SHP77 treated with DMSO at 0.1 percent for 48 hours (cell line): ENCODE measurements at places on chromosomes 5 and 9.

DNA sequence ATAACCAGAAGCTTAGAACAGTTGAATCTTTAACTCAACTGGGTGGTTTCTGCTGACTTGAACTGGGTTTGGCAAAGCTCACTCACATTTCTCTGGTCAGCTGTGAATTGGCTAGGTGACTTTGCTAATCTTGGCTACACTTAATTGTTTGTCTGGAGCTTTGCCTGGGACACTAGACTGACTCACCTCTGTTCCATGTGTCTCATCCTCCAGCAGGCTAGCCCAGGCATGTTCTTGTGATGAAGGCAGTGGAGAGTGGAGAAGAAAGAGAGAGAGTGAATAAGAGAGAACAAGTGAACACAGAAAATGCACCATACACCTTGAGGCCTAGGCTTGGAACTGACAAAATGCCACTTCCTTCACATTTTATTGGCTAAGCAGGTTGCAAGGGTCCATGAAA lies 32.6 kb downstream of the SPATA31D1 start:
- DNase-seq, result no peak

DNA sequence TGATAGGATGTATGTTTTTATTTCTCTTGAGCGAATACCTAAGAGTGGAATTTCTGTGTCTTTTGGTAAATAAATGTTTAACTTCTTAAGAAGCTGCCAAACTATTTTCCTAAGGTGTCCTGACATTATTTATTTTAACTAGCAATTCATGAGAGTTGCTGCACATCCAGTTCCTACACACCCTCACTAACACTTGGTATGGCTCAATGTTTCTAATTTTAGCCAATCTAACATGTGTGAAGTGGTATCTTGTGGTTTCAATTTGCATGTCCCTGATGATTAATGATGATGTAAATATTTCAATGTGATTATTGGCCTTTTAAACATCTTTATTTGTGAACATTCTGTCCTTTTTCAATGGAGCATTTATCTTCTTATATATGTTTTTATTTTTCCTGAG lies 2095.5 kb upstream of the C9orf72 start:
- no peak for DNase-seq

DNA sequence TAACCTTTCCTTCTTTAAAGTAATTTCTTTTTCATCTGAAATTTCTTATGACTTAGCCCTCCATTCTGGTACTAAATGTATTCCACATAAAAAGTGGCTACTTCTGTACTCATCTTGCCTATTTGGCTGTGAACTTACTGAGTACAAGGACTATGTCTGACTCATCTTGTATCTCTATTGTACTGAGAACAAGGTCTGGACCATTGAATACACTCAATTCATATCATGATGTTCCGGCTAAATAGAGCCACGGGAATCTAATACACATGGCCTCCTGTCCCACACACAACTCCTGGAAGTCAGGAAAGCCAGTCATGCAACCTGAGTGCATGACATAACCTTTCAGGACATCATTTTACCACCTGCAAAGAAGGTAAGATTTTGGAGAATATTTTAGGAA lies 203.9 kb downstream of the PLK2 start:
- DNase-seq, result no peak

- no peak for DNase-seq
These were observed 17.9 kb downstream of the ZFR start for GRCh38 chr5:32426440-32427151.

DNA sequence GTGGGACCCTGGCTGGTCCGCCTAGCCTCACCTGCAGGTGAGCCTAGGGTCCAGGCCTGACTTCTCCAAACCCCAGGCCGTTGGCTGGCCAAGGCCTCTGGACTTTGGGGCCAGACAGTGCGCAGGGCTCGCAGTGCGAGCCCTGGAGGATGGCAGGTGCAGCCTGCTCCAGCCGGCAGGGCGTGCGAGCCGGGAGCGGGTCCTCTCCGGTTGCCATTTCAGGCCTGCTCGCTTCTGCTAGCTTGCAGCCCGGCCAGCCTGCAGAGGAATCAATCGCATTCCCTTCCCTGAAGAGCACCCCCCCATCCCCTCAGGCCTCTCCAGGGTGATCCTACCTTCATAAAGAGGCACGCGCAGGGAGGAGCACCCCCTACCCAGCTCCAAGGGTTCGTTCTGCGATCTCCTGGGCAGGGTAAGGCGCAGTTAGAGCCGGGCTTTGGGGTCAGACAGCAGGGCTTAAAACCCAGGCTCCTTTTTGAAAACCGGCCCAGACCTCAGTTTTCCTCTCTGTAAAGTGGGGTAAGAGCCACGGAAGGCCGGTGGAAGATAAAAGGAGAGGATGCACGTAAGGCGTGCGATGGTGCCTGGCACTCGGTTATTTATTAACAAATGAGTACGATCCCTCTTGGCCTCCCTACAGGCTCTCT lies 6.2 kb downstream of the BARHL1 start:
- DNase-seq, result no peak

- no peak for DNase-seq
These were observed 23.5 kb upstream of the SNX2 start for GRCh38 chr5:122751293-122751782.

- DNase-seq, result no peak
These were observed 6.8 kb downstream of the SNX30 start for GRCh38 chr9:112757282-112757883.

DNA sequence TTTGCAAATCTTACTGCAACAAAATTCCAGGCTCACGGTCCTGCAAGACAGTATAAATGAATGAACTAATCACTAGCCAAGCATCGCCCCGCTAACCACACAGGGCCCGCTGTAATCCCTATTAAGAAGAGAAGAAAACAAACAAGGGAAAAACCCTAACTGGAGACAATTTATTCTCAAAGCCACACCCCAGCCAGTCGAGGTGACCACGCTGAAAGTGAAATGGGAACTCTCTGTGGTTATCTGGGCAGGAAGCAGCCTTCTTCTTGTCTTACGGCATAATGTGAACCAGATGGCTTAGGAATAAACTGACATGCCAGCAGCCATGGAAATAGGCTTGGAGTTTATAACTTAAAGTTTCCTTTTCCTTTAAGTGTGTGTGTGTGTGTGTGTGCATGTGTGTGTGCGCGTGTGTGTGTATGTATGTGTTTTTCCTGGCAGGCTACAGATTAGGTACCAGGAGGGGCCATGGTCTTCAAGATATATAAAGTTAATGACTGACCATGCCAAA lies 120.2 kb downstream of the SEMA6A start:
- no peak for DNase-seq

DNA sequence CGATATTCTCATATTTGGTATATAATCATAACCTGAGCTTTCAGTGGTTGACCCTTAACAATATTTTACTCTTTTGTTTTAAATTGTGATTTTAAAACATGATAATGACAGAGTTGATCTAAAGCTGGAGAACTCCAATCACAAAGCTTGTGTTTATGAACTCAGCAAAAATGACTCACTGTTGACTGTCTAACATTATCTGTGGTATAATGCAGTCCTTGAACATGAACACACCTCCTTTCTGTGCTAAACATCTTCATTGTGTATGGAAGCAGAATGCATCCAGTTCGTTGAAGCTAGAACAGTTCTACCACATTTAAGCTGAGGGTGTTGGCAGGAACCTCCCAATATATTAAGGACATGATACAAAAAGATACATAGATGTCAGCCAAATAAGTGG lies 1030.2 kb upstream of the SEMA6A start:
- no peak for DNase-seq

GRCh38 chr9:22446589-22446949 lies at the start of gene DMRTA1:
Gene DMRTA1 (plus strand): TSS chr9:22446824. CDS start chr9:22447066, 242 bp downstream.
- no peak for DNase-seq

DNA sequence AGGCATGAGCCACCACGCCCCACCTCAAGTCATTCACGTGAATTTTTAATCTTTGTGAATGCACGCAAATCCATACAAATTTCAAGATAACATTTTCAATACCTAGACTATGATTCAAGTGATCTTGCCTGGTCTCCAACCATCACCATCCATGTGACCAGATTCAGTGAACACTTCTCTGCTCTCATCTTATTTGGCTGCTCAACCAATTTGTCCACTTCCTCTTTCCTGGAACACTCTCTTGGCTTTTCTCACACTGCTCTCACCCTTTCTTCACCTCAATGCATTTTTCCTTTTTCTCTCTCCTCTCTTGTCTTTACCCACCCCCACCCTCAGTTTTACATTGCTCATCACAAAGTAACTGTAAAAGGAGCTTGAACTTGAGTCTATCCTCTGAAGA lies 354.7 kb upstream of the KIF2A start:
- no peak for DNase-seq

GRCh38 chr5:152376886-152377285 lies 28.2 kb downstream of the NMUR2 start:
- DNase-seq, result no peak

DNA sequence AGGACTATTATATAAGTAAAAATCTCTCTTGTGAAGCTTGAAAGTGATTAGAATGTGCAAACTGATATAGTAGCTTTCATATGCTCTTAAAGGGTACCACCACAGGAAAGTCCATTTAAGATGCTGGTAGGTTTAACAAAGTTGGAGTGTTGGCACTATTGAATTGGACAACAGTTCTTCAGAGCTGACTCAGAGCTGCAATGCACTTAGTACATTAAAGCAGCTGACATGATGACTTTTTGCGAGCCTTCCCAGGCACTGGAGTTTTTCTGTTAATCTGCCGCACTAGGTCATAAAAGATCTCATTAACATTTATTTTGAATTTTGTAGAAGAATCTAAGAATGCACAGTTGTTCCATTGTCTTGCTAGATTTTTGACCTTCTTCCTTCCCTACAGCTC lies 243.8 kb downstream of the ADAMTSL1 start:
- DNase-seq, result no peak

DNA sequence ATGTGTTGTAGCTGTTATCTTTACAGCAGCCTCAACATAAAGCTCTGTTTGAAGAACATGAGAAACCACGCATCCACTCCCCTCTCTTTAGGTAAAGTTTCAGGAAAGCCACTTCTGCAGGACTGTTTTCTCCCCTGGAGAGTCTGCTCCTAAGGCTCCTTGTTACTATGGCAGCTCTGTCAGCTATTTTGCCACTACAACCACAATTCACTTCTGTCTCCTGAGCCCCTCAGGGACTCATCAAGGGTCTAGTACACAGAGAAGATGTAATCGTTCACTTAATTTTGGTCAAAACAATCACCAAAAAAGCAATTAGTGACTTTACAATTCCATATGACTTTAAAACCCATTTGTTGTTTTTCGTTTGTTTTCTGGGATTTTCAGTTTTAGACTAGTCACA lies 157.7 kb downstream of the FBN2 start:
- DNase-seq, result no peak
